ENCODE measurements at places on chromosomes 5 and 9.

GRCh38 chr9:92614763-92615461 is 55.0 kb downstream of the IPPK start:
- DNase-seq, result no peak

DNA sequence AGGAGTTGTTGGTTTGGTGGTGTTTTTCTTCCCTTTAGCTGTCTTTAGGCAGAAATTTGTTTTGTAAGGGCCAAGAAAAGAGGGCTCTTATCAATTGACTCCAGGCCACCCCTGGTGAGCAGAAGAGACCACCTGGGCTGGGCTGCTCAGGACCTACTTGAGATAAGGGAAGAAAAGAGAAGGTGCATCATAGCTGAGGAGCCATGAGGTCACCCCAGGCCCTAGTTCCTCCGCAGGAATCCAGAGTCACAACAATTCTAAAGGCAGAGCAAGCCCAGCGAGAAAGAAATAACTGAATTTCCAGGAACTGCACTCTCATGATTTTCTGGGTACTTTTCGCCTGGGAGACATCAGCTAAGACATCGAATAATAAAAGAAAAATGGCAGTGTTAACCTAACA is 34.9 kb downstream of the RFK start:
- no peak for DNase-seq

- no peak for DNase-seq
Measured at GRCh38 chr5:140267559-140268018, 35.3 kb downstream of the PFDN1 start.

GRCh38 chr5:86565197-86565789 is 52.4 kb upstream of the COX7C start:
- no peak for DNase-seq

DNA sequence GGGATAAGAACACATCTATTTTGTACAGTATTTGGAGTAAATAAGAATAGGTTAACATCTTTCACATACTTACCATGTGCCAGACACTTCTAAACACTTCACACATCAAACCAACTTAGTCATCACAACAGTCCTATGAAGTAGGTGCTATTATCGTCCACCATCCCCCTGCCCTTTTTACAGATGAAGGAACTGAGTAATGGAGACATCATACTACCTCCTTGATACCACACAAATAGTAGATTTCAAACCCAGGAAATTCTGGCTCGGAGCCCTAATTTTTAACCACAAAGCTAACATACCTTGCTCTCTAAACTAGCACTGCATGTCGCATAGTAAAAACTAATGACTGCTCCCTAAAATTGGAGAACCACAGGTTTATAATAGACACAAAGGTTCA is 4.2 kb upstream of the ZNF366 start:
- no peak for DNase-seq

DNA sequence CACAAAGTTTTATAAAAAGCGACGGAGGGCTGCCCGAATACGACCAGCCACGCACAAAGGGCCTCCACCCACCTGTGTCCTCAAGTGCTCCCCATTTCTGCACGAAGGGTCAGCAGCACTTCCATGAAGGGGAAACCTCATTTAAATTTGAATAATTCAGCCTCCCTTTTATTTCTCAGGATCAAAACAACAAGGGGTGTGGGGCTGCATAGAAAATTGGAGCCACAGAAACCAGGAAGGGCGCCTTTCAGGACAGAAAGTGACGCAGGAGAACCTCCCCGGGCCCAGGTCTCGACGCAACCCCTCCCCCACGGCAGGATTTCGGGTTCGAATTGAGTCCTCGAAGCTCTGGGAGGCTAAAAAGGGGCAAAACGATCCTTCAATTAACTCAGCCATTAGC is 2.1 kb downstream of the NRARP start:
- DNase-seq, result no peak

DNA sequence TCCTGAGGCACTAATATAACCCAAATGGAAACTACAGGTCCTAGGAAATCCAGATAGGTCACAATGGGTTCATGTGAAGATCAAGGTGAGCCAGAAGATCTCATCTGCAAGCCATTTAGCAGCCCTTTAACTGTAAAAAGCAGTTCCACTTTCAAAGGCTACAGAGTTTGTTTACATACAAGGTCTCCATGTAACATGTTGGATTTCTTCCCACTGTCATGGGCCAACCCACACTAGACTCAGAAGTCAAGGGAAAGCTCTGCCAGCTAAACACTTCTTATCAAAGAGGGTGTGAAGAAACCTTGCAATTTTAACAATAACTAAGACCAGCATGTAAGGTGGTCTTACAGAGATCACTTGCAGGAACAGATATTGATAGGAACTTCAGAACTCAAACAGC is 3.8 kb upstream of the CTNNAL1 start:
- no peak for DNase-seq

DNA sequence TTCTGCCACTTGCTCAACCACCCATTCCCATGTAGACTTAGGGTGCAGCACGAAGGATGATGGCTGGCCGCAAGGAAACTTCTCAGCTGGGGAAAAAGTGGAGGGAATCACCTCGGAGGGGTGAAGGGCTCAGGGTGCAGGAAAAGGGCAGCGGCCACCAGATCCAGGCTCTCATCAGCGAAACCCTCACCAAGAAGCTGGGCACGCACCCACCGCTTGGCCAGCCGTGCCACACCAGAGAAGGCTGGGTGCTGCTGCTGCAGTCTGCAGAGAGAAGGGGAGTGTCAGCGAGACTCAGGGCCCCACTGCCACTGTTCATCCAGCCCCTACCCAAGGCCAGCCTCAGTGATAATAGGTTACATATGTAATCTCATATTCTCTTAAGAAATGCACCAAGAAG is 8.6 kb downstream of the NOL6 start:
- no peak for DNase-seq

GRCh38 chr9:79300068-79300467 is 271.7 kb upstream of the TLE4 start:
- DNase-seq, result no peak

DNA sequence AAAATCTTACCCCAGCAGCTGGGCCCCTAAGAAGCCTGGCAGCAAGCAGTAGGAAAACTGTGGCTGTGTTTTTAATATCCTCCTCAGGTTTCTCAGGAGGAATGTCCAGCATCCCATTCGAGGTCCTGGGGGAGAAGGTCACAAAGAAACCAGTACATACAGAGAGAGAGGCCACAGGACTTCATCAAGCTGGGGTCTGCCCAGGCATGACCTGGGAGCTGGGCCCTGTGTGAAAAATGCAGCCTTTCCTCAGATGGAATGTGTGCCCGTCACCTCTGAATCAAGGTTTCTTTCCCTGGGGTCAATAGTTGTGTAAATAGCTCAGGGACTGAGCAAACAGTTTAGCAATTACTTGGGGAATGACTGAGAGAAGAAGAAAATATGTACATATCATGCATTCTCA is 33.9 kb upstream of the RAD23B start:
- DNase-seq, result no peak

DNA sequence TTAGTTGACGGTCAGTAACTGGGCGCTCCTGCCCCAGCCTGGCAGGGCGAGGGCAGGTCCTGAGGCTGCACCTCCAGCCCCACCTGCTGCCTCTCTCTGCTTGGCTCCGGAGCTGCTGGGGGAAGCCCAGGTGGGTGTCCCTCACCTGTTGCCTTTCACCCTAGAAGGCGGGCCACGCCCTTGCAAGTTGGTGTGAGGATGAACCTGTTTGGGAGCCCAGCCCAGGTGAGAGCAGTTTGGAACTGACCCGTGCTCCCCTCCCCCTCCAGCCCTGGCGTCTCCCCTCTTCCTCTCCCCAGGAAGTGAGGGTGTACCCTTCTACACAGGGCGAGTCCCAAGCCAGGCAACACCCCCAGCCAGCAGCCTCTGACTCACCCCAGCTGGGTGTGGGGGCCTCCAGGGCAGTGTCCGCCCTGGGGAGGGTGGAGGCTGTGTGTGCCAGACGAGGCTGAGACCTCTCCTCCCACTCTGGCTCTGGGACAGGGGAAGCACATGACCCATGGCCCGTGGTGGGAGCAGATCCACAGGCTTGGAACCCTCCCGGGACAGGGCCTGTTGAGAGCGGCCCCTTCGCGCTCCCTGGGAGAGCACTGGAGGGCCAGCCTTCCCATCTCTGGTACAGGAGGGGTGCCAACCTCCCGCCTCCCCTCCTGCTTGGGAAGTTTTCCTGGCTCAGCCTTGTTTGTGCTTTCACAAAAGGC is 10.4 kb downstream of the LRRC8A start:
- DNase-seq, result peak; percentile 91

GRCh38 chr5:100802208-100802607 is 100.9 kb downstream of the ST8SIA4 start:
- DNase-seq, result no peak

DNA sequence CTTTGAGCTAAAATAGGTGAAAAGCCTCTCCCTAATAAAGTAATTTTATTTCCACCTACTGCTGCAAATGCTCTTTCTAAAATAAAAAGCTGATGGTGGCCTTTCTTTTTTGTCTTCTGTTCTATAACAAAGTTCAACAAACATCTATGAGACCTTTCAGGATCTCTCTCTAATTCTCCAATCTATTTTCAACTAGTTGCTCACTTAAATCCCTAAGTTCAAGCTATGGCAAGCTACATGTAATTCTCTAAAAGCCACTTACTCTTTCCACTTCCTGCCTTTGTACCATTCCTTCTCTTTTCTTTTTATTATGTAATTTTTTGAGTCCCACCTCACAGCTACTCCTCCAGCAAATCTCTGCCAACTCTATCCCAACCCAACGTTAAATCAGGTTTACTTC is 20.9 kb downstream of the CHD1 start:
- DNase-seq, result no peak

- DNase-seq, result no peak
Measured at GRCh38 chr9:33159777-33160127, 7.4 kb downstream of the B4GALT1 start.

GRCh38 chr5:176816791-176817347 is 6.5 kb downstream of the UNC5A start:
- DNase-seq, result no peak

DNA sequence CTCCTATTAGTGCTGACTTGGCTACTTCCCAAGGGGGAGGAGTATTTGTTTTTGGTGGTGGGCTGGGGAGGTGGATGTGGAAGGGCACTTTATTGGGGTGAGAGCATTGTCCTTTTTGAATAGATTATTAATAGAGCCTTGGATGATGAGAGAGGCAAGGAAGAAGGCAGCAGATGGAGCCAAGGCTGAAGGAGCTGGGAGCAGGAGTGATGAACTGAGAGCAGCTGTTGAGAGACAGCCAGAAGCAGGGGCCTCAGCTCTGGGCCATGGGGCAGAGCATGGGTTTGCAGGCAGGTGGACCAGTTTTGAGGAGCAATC is 29.6 kb downstream of the RGS3 start:
- DNase-seq, result no peak

DNA sequence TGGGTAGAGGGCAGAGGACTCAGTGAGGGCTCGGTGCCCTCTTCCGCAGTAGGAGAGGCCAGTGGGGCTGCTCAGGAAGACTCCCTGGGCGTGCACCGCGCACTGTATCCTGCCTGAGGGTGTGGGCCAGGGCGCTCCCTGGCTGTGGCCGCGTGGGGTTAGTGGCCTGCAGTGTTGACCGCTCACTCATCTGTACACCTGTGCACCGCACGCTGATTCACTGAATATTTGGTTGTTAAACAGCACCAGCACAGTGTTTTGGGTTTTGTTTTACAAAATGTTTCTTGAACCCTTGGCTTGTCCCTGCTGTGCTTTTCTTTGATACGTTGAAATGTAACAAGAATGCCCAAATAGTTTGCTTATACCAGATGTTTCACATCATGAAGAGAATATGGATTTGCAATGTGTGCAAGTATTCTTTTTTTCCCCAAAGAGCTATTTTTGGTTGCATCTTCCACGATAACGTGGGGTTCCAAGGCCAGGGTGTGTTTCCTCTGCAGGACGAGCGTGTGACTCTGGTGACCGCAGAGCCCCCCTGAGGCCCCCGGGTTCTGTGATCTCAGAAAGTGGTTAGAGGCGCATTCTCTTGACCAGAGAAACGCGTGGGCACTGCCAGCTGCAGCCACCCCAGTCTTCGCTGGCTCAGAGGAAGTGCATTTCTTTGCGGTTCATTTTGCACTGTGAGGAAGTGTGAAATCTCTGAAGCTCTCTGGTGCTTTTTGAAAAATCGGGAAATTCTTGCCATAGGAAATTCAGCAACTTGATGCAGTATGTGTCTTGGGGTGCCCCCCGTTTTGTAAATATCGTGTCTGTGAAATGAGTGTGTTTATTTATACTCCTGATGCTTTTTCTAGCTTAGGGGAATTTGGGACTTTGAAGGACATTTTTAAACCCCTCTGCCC is 46.9 kb downstream of the AHRR start:
- DNase-seq, result no peak

DNA sequence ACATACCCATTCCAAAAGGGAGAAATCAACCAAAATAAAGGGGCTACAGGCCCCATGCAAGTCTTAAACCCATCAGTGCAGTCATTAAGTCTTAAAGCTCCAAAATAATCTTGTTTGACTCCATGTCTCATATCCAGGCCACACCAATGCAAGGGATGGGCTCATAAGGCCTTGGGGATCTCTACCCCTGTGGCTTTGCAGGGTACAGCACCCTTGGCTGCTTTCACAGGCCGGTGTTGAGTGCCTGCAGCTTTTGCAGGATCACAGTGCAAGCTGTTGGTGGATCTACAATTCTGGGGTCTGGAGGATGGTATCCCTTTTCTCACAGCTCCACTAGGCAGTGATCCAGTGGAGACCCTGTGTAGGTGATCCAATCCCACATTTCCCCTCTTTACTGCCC is 5.0 kb upstream of the SPINK14 start:
- DNase-seq, result no peak

DNA sequence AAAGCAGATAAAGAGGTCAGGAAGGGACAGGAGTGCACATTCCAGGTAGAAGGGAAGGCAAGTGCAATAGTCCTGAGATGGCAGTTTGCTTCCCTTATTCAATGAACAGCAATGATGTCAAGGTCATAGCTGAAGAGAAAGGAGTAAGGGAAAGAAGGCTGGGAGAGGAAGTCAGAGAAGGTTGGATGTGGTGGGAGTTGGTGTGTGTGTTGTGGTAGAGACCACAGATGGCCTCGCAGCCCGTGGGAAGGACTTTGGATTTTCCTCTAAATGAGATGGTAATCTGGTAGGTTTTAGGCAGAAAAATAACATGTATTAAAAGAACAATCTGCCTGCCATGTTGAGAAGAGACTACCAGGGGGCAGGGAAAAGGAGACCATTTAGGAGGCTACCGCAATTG is 25.1 kb upstream of the LPAR1 start:
- no peak for DNase-seq

DNA sequence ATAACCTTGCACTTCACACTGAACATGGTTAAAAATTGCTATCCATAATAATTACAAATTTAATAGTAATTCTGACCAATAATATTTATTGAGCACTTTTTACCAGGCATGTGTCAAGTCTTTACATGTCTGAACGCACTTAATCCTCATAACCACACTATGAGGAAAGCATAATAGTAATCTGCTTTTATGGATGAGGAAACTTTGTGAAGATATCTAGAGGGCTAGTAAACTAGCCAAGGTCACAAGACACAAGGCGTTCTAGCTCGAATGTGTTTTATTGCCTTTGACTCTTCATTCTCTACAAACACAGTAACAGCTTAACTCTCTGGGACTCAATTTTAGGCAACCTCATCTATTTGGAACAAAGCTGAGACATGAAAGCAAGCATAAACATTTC is 205.1 kb downstream of the ARHGEF28 start:
- DNase-seq, result no peak

All from fibroblast of the conjunctiva (primary cell).